ENCODE measurements at places on chromosomes 7 and 10.

GRCh38 chr7:125255810-125256209 lies 326.2 kb upstream of the POT1 start:
- no peak for DNase-seq

- no peak for DNase-seq
Observed at GRCh38 chr10:101230183-101230917, 1.1 kb upstream of the LBX1 start.

DNA sequence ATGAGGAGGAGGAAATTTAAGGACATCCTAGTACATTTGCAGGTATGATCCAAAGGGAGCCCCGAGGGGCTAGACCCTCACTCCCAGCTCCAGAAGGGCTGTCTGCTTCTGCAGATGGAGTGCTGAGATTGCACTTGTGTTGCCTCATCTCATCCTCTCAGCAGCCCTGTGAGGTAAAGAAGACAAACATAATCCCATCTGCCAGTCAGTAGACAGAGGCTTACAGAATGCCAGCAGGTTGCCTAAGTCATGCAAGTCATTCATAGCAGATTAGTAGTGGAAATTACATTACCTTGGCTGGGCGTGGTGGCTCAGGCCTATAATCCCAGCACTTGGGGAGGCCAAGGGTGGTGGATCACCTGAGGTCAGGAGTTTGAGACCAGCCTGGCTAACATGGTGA lies 45.4 kb downstream of the BLVRA start:
- DNase-seq: no peak

DNA sequence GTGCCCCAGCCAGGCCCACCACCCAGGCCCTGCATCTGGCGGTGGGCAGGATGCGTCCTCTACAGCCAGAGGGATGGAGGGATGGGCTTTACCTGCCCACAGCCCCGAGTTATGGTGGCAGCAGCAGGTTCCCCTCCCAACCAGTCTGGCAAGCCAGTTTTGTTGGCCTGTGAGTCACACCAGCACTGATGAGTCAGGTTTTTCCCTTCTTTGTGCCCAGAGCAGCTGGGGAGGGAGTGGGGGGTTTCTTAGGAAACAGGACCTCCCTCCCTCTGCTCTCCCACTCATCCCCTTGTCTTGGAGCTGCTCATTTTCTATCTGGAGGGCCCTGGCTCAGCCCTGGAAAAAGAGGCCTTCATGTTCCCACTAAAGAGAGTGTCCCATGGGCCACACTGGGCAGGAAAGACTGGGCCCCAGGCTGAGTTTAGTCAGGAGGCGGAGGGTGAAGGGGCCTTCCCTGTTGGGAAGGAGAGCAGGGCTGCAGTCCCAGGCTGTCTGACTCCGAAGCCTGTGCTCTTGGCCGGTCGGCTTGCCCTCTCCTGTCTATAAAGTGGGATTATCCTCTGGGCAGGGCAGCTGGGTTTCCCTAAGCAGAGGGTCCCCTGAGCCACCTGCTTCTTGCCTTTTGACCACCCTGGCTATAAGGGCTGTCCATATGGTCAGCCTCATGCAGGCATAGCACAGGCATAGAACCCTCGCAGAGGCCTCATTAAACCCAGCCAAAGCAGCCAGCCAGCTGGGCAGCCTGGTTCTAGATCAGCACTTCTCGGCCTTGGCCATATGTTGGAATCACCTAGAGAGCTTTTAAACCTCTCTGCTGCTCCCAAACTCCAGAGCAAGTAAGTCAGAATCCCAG lies 30.2 kb upstream of the ANKRD2 start:
- peak; percentile 37 for DNase-seq

GRCh38 chr10:76736392-76736791 lies 901.2 kb downstream of the KCNMA1 start:
- no peak for DNase-seq

DNA sequence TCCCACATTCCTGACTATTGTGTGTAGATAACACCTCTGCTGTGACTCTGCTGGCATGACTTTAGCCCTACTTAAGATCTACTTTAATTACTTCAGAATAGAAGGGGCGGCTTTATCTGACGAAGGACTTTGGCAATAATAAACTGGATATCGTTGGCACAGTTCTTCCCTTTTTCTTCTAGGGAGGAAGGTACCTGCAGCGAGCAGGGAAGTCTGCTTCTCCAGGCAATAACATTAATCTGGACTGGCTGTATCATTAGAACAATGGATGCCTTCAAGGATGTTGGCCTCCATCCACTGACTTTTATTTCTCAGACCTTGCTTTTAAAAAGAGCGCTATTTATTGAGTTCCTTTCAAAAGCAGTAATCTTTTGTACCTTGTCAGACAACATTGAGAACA lies 172.6 kb upstream of the THSD7A start:
- DNase-seq: no peak

DNA sequence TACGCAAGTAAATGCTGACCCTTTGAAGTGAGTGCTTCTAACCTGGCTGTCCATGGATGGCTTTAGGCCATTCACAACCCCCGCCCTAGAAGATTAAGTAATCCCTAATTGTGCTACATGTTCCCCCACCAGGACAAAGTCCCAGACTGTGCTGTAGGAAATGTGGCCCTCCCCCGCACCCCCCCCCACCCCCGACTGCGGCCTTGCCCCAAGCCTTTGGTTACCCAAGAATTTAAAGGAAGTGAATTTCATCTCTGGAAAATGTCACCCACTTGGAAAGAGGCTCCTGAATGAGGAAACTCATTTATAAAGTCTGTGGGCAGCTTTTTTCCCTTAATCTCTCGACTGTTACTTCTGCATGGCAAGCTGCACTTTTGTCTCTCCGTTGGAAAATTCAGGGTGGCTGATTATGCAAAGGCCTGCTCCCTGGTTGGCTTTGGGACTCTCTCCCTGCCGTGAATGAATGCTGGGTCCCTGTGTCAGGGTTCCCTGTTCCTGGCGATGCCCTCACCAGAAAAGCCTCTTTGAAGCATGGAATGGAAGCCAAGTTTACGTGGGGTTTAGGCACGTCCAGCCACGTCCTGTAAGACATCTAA lies 31.4 kb upstream of the AQP1 start:
- DNase-seq: no peak

DNA sequence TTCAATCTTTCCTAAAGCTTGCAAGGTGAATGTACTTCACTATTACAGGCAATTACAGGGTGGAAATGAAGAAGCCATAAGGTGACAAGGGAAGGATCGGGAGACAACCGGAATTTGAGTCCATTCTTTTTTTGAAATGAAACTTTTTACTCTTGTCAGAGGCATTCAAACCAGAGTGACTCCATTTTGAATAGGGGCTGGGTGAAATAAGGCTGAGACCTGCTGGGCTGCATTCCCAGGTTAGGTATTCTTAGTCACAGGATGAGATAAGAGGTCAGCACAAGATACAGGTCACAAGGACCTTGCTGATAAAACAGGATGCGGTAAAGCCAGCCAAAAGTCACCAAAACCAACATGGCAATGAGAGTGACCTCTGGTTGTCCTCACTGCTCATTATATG lies 363.3 kb downstream of the TYW1 start:
- DNase-seq: no peak

DNA sequence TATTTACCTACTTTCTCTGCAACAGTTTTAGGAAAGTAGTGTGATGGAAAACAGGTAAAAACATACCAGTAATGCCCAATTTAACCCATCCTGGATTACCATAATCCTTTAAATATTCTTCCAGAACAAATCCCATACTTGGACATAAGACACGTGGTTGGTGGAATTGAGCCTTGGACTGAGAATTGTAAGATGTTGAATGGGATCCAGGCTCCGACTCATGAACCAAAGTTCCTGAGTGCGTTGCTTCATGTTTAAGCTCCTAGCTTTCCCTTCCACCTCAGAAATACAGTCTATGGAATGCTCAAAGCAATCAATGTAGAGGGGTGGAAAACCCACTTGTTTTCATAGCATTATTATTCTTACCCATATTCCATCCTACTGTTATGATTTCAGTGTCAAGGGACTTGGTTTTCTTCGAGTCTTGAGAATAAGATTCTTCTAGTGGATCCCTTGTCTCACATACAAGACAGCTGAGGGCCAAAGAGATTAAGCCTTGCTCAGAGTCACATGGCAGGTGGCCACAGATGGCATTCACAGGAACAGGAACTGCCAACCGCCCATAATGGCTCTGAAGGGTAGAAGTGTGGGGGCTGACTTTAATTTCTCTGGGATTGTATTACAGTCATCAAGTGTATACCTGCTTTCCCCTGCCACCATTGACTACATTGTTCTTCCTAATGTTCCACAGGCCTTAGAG lies 171.2 kb downstream of the GFRA1 start:
- DNase-seq: no peak

DNA sequence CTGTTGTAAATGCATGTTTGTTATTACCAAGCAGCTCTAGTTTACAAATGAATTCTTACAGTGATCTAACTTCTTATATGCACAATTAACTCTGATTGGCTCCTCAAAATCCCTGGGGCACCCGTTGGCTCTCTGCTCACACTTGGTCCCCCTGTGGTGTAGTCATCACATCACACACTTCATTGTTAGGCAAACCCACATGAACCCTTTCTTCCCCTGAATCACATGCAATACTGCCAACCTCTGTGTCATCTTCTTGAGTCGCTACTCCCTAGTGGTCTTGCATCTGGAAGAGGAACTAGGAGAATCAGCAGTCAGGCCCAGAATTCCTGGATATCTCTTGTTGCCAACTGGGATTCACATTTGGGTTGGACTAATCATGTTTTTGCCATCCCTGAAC lies 73.1 kb downstream of the CD36 start:
- DNase-seq: no peak

DNA sequence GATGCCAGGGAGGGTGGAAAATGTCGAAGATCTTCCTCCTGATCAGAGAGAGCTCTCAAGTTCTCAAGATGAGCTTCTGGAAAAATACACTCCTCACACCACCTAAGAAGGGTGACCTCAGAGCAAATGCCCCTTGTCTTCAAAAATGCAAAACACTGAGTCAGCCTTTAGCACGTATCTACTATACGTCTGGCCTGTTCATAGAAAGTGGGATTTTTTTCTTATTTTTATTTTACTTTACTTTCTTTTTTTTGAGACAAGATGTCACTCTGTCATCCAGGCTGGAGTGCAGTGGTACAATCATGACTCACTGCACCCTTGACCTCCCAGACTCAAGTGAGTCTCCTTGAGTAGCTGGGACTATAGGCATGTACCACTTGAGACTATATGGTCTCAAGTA lies 57.1 kb downstream of the AFAP1L2 start:
- DNase-seq: no peak

DNA sequence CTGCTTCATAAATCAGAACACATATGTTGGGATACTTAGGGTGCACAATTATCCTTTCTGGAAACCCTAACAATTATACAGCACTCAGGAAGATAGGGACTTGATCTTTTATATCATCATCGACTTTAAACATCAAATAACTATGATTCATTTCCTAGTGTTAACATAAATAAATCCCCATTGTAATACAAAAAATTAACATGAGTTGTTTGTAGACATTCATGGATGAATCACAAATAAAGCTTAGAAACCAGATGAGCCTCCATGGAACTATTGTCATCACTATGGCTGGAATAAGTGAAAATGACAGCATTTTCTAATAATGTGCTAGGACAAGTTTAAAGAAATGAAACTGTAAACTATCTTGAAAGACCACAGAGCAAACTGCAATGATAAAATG lies 821.7 kb downstream of the GATA3 start:
- no peak for DNase-seq

GRCh38 chr10:132464256-132465192 lies 67.5 kb downstream of the PWWP2B start:
- DNase-seq: no peak

DNA sequence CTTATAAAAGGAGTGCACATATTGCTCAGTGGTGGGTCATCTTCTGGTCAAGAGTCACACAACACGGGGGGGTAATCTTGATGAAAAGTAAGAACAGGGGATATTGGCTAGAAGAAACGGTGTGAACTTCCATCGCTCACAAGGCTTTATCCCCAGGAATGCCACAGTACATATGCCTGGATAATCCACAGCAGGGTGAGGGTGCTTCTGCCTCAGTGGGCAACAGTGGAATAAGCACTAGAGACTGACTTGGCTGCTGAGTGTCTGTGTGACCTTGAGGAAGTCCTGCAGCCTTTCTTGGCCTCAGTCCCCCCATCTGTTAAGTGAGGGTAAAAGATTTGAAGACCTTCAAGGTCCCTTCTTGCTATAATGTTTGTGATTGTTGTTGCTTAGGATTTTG lies 44.9 kb upstream of the SHH start:
- no peak for DNase-seq

DNA sequence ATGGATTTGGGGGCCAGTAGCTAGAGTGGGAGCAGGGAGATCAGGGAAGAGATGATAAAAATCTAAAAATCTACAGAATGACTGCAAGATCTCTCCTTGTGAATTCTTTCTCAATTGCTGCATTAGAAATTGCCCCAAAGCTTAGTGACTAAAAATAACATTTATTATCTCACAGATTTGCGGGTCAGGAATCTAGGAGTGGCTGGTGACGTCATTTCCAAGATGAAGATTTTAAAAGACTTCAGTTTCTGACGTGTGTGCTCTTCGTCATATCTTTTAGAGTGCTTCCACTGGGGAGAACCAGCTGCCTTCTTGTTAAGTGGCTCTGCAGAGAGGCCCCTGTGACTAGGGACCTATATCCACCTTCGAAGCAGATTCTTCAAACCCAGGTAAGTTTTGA lies 112.6 kb downstream of the DGKI start:
- DNase-seq: no peak

- DNase-seq: peak; percentile 33
Observed at GRCh38 chr10:67612577-67613537, 83.1 kb downstream of the CTNNA3 start.

DNA sequence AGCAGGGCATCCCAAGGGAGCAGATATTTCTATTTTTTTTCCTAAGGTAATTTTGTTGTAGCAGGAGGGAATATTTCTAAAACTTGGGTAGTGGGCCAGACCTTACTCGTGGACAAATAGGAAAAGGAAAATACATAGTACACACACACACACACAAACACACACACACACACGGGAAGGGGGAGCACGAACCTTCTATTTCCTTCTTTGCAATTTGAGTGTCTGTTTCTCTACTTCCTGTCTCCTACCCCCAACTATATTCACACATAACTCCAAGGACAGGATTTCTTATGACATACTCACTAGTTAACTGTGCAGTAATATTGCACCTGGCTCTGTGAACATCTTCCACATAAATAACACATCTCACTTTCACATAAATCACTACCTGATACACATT lies 4.4 kb downstream of the LDB1 start:
- no peak for DNase-seq

DNA sequence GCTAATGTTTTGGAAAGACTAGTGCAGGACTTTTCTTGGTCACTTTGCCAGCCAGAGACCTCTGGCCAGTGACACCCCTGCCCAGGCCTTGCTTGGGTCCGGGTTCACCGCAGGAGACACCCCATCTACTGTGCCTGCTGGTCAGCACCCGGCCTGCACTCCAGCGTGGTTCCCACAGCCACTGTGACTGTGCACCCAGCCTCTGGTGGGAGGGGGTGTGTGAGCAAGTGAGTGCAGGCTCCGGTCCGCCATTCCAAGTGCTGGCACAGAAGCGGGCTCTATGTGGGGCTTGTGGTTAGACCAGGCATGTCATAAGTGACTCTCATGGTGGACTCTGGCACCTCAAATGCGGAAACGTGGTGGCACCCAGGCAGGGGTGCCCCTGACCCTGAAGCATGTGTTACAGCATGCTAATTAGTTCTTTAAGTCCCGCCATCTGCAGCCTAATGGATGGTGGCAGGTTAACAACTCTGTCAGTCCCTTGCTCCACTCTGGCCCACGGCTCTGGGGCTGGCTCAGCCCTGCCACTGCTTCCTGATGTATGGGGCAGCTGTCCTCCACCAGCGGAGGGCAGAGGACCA lies 311.9 kb upstream of the HGF start:
- DNase-seq: no peak

- no peak for DNase-seq
Observed at GRCh38 chr10:108911814-108912541, 1011.3 kb downstream of the XPNPEP1 start.
